Cerebellum (tissue), 4 donors: ENCODE measurements at places on chromosomes 1 and 21.
A peak's percentile ranks its signal among the peaks of the same experiment; 100 is the strongest.

- no peak for DNase-seq
Observed at GRCh38 chr1:219066098-219066497, 107.6 kb upstream of the LYPLAL1 start.

DNA sequence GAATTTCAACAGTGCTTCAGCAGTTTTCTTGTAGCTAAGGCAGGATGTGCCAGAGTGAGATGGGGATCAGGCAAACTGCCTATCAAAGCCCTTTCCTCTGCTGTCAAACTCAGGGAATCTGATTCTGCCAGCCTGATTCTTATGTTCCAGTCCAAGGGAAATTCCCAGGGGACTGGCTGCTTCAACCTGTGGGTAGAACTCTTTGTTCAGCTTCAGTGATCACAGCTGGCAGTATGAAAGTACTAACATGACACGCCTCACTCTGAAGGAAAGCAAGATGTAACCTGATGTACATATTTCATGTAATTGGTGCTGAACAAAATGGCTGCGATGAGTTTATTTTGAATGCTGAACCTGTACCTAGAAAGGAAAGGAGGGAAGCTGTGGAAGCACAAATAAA, 40.1 kb upstream of the SLC5A9 start:
- DNase-seq = no peak

- no peak for DNase-seq
Observed at GRCh38 chr1:23521588-23521987, 9.4 kb downstream of the E2F2 start.

GRCh38 chr21:43634618-43635017, 24.7 kb downstream of the HSF2BP start:
- no peak for DNase-seq

- DNase-seq = no peak
Observed at GRCh38 chr1:20472860-20473711, 12.9 kb downstream of the CAMK2N1 start.

- DNase-seq = no peak
Observed at GRCh38 chr1:4128616-4129015, 228.5 kb upstream of the C1orf174 start.

- DNase-seq = no peak
Observed at GRCh38 chr1:233725423-233725822, 111.5 kb downstream of the KCNK1 start.

- peak; percentile 7 for DNase-seq
Observed at GRCh38 chr1:155049651-155050559, 1.2 kb upstream of the ADAM15 start.

GRCh38 chr1:153343040-153343681, 5.5 kb downstream of the PGLYRP4 start:
- no peak for DNase-seq

DNA sequence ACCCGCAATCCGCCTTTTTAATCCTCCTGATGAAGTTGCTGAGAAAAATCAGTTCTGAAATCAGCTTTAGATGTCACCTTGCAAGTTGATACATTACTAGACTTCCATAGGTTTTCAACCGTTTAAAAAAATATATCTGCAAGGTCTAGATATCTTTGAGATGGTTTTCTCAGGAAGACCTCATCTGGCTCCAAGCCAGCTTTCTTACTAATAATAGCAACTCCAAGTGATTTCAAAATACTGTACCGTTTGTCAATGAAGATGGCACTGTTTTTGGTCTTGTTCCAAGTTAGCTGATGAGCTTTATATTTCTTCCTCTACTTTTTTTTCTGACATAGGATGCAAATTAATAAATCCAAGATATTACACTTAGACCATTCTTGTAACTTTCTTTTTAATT, 40.3 kb downstream of the LRRC8C start:
- DNase-seq = no peak

DNA sequence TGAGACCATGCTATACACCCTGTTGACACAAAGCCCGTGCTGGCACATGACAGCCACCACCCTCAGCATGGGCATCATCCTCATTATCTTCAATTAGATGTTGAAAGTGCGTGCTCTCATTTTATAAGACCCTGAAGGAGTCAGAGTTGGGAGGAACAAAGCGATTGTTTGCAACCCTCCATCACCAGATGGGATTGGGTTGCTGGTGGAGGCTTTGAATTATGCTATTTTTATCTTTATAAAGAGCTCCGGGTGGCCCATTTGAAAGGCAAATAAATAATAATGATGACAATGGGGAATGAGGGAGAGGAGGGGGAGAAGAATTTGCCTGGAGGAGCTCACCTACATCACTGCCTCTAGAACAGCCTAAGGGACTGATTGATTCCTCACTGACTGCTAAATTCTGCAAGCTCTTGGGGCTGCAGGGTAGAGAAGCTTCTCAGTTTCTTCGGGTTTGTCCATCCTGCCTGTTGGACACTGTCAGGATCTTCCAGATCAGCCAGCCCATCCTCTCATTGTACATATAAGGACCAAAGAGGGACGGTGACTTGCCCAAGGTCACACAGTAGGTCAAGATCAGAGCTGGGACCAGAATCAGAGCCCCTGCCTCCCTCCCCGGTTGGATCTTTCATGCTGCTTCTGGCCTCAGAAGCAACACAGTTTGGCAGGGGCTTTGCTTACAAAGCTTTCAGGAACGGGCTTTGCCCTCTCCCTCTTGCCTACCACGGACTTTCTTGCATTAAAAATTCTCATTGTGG, 130.9 kb upstream of the ZBTB40 start:
- DNase-seq = no peak

GRCh38 chr21:17406202-17406601, 106.6 kb upstream of the CXADR start:
- no peak for DNase-seq

DNA sequence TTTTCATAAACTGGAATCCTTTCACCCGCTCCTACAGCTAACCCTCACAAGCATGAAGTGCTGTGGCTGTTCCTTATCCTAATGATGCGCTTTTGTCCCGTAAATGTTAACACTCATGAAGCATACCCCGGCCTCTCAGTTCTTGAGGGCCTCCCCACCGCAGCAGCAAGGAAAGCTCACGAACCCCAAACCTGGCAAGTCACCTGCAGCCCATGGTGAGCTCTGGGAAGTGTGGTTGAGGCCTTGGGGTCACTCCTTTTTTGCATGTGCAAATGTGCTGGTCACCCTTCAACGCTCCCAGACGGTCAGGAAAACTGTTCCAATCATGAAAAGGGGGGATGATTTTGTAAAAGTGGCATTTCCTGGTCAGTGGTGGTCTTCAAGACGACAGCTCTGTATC, 124.6 kb downstream of the PRDM2 start:
- no peak for DNase-seq

- peak; percentile 65 for DNase-seq
Observed at GRCh38 chr1:203038217-203038741, 12.0 kb downstream of the PPFIA4 start.

- no peak for DNase-seq
Observed at GRCh38 chr1:162913345-162913744, 52.4 kb upstream of the CCDC190 start.

- no peak for DNase-seq
Observed at GRCh38 chr1:169047074-169047473, 59.4 kb upstream of the ATP1B1 start.

DNA sequence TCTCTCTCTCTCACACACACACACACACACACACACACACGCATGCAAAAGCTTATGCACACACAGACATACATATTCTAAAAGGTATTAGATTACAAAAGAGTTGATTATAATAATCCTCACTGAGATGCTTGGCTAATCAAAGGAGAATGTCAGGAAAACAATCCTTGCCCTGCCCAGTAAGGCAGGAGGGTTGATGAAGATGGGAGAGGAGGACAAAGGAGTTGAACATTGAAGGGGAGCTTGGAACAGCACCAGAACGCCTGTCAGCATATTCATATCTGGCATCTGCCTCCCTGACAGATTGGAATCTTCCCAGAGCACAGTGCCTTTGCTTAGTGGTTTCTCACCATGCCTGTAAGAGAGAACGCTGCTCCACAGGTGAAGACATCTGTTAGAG, 68.6 kb upstream of the PALMD start:
- DNase-seq = no peak

- DNase-seq = no peak
Observed at GRCh38 chr1:115164484-115164883, 75.2 kb upstream of the TSPAN2 start.

GRCh38 chr1:91707890-91708218, 178.1 kb downstream of the TGFBR3 start:
- DNase-seq = no peak

DNA sequence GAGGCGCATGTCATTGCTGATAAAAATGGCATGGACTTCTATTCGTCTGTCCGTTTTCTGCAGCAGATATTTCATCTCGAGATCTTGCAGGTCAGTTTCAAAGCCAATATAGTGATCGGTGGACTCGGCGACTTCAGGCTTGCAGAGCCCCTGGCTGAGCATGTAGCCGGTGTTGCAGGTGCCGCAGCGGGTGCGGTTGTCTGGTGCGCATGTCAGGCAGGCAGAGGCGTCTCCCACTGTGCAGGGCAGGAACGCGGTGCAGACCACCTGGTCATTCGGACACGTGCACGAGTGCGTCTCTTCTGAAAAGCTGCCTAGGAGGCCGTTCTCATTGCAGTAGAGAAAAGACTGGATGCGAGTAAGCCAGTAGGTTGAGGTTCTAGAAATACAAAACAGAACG, 378.9 kb downstream of the BRINP3 start:
- DNase-seq = no peak

GRCh38 chr1:226690460-226690982, 48.6 kb downstream of the ITPKB start:
- no peak for DNase-seq

DNA sequence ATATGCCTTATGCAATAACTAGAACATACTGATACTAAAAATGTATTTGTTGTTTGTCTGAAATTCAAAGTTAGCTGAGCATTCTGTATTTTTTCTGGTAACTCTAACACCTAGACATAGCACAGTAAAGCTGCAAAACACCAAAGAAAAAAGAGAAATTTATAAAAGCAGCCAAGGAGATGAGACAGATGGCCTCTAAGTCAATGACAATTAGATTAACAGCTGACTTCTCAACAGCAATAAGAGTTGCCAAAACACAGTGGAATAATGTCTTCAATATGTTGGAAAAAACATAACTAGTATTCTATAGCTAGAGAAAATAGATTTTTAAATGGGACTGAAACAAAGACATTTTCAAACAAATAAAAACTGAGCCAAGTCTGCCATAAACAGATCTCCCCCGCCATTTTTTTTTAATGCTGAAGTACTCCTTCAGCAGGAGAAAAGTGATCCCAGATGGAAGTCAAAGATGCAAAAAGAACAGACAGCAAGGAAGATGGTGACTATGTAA, 81.3 kb downstream of the SYF2 start:
- no peak for DNase-seq

- no peak for DNase-seq
Observed at GRCh38 chr1:8284127-8284526, 33.8 kb upstream of the SLC45A1 start.

- DNase-seq = no peak
Observed at GRCh38 chr1:40758578-40759343, 24.8 kb upstream of the KCNQ4 start.

DNA sequence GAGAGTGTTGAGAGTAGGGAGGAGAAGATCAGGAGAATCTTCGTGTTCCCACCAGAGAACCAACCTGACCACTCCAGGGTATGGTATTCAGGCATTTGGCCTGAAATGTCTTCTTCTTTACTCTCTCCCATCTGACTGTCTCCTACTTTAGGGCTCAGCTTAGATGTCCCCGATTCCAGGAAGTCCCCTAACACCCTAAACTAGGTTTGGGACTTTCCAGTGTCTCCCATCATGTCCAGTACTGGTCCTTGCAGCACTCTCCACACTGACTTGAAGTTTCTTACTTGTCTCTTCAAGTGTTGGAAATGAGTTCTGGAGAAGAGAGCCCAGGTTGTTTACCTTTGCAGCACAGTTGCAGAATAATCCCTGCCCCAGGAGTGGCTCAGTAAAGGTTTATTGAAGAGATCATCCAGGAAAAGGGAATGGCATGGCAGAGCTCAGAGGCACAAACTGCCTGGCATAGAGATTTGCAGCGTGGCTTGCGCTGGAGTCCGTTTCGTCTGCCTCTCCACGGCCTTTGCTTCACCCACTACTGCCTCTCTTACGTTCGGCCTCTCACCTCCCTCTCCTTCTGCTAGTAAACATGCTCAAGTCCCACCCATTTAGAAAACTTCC, 6.2 kb upstream of the ELK4 start:
- DNase-seq = no peak

GRCh38 chr1:113659556-113659955, 99.7 kb downstream of the PHTF1 start:
- DNase-seq = no peak

DNA sequence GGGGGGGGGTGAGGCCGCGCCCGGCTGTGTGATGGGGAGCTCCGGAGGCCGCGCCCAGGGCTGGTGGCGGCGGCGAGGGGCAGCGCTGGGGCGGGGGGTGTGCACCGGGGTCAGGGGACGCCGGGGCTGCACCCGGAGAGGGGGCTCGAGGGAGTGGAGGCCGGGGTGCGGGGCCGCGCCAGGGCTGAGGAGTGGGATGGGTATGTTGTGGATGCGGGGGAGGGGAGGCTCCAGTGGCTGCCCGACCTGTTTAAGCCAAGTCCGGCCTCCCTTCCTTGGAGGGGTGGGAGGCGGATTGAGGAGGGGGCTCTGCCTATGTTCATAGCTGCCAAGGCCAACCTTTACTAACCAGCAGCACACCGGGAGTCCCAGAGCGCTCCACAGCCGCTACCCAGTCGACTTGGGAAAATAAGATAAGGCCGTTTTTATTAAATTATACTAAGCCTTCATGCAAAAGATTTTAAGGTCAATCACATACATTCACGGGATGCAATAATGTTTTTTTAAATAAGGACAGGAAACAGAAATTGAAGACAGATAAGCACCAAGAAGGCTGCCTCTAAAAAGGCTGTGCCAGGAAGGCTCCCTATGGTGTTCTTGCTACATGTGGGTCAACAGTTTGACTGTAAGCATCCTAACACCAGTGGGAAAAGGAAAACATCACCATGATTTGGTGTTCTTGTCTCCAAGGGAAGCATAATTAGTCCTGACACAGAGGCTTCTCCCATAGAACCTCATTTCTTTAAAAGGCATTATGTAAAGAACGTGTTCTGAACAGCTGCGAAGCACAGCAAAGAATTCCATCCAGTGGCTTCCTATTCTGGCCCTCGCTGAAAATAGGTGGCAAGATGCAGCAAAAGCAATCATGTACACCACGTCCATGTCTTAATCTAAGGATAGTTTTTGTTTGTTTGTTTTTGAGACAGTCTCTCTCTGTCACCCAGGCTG, 626 bp upstream of the HLCS start:
- no peak for DNase-seq

DNA sequence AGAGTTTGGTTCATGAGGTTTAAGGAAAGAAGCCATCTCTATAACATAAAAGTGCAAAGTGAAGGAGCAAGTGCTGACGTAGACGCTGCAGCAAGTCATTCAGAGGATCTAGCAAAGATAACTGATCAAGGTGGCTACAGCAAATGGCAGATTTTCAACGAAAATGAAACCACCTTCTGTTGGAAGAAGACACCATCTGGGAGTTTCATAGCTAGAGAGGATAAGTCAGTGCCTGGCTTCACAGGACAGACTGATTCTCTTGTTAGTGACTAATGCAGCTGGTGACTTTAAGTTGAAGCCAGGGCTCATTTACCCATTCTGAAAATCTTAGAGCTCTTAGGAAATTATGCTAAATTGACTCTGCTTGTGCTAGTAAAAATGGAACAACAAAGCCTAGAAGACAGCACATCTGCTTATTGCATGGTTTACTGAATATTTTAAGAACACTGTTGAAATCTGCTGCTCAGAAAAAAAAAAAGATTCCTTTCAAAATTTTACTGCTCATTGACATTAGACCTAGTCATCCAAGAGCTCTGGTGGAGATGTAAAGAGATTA, 10.5 kb downstream of the MAEL start:
- no peak for DNase-seq
